Putamen (tissue), 1 donor: ENCODE measurements at places on chromosomes 5 and 9.

DNA sequence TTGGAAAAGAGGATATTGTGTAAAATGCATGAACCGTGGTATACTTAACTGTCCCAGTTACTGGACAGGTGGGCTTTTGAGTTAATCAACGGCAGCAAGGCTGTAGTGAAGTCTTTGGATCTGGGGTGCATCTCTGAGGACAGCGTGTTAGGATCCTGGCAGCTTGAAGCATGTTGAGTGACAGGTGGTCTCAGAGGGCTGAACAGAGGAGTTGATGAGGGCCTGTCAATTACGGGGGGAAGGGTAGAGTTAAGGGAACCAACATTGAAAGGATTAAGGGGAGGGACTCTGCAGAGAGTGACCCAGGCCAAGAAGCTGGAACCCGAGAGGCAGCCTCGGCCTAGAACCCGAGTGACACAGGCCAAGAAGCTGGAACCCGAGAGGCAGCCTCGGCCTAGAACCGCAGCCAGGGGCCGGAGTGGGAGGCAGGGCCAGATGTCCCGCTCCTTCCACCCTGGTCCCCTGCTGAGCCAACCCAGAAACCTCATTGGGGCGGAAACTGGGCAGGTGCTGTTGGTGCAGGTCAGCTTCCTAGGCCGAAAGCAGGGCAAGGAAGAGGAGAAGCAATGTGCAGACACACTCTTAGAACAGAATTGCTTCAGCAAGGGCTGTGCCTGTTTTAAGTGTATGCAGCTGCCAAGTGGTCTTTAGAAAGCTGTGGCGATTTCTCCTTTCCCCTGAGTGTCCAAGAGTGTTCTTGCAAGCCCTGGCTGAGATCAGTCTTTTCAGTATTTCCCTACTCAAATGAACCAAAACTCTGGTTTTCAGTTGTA is 62.0 kb downstream of the ANKRD33B start:
- DNase-seq: no peak

DNA sequence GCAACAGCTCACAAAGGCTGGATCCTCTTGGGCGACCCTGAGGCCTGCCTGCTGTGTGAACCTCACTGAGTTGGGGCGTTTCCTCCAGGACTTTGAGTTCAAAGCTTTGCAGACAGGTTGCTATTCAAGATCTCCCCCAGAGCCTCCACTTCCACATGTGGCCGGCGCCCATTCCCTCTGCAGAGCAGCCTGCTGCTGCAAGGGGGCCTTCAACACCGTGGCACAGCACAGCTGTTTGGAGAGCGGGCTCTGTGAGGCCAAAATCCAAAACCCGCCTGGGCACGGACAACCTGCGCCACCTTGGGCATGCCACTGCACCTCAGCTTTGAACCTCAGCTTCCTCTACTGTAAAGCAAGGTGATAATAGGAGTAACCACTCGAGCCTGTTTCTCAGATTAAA is 160.3 kb downstream of the DAB2IP start:
- no peak for DNase-seq

DNA sequence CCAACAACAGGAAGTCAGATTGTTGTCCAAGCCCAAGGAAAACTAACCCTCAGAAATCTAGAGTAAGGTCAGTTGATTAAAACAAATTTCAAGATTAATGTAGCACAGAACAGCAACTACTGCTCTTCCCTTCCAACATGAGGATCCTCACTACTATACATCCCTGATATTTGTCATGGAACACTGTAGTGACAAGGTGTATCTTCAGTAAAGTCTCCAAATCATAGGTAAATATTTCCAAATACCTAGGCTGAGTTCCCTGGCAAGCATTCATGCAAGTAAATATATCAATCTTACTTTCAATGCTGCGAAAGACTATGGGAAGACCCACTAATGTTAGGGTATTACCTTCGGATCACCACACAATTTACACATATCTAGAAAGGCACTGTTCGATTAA is 986.9 kb upstream of the ARRDC3 start:
- DNase-seq: no peak

DNA sequence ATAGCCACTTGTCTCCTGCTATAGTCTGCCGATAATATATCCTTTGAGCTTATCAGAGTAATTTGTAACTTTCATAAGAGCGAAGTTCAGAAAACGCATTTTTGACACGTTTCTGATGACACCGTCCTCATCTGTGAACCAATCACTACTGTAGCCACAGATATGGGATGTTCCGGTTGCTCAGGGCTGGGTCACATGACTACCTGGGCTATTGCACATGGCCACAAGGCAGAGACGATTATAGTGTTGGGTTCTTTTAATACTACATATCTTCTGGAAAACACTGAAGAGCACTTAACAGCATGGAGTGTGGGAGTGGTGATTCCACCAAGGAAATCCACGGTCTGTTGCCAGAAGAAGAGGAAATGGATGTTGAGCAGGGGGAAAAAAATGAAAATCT is 115.0 kb upstream of the ADRA1B start:
- no peak for DNase-seq

DNA sequence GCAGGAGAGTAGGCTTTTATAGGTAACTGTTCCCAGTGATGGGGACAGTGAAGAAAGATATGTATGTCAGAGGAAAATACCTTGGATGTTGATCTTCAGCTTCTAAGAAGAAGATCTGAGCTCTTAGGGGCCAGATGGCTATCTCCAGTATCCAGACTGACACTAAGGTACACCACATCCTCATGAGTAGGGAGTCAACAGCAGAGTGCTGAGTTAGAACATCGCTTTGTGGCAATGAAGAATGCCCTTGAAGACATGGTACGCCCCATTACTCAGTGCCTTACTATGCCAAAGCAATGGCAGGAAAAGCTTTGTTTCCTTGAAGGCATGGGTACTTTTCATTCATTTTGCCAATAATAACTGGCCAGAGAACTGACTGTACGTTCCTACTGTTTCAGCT is 263.7 kb downstream of the CEMIP2 start:
- DNase-seq: no peak

DNA sequence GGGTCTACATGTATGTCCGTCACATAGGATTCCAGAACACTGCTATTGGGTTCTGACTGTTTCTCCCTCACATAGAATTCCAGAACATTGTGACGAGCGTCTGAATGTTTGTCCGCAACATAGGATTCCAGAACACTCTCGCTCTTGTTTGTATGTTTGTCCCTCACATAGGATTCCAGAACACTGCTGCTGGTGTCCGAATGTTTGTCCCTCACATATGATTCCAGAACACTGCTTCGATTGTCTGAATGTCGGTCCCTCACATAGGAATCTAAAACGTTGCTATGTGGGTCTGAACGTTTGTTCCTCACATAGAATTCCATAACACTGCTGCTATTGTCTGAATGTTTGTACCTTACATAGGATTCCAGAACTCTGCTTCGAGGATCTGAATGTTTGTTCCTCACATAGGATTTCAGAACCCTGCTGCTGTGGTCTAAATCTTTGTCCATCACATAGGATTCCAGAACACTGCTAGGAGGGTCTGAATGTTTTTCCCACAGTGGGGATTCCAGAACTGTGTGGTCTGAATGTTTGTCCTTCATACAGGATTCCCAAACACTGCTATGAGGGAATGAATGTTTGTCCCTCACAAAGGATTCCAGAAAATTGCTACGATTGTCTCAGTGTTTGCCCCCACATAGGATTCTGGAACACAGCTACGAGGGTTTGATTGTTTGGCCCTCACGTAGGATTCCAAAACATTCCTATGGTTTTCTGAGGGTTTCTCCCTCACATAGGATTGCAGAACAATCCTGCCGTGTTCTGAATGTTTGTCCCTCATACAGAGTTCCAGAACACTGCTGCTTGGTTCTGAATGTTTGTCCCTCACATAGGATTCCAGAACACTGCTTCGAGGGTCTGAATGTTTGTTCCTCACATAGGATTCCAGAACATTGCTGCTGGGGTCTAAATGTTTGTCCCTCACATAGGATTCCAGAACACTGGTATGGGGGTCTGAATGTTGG is 220.5 kb downstream of the FOXD4L6 start:
- DNase-seq: no peak

GRCh38 chr9:27659571-27659970 is 86.3 kb upstream of the C9orf72 start:
- DNase-seq: no peak

GRCh38 chr9:129968690-129969485 is 74.1 kb downstream of the FNBP1 start:
- no peak for DNase-seq

DNA sequence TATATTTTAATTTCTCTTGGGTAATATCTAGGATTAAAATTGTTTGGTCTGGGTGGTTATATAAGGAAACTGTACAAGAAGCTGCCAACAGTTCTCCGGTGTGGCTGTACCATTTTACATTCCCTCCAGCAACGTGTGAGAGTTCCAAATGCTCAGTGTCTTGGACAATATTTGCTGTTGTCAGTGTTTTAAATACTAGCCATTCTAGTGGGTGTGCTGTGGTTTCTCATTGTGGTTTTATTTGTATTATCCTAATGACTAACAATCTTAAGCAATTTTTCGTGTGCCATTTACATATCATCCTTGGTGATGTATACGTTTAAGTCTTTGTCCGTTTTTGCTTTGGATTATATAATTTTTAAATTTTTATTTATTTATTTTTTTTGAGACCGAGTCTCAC is 34.0 kb downstream of the TNFSF15 start:
- no peak for DNase-seq

DNA sequence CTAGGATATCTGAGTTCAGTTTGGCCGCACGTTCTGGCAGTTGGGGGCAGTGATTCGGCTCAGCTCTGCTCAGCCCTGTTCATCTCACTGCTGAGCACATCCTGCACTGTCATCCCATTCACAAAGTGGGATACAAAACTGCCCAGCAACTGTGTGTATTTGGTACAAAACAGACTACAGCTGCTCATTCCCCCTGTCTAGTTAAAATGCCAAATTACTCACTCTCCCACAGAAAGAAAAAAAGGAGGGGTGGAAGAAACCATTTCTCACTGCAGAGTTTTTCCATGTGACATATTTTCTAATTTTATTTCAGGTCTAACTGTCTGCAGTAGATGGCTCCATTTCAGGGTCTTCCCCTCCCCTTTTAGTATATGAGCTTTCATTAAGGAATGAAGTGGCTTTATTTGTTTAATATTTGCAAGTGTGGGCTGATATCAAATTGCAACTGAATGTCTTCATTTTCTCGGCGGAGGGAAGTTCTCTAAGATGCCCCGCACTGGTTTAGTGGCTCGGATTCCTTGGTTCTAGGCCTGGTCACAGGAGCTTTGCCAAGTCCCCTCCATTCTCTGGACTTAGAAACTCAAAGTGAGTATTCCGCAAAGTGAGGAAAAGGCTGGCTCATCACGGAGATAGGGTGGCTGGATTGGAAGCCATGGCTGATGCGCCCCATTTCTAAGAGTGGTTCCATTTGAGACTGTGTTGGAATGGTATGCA is 14.7 kb downstream of the COL15A1 start:
- DNase-seq: no peak

GRCh38 chr9:126804696-126805553 is at the start of gene ZBTB43:
Gene ZBTB43 (plus strand): TSS chr9:126805040. CDS start chr9:126832510, 27,470 bp downstream.
- DNase-seq: peak; percentile 95

GRCh38 chr5:179199246-179199645 is 139.1 kb downstream of the ZNF354C start:
- no peak for DNase-seq

DNA sequence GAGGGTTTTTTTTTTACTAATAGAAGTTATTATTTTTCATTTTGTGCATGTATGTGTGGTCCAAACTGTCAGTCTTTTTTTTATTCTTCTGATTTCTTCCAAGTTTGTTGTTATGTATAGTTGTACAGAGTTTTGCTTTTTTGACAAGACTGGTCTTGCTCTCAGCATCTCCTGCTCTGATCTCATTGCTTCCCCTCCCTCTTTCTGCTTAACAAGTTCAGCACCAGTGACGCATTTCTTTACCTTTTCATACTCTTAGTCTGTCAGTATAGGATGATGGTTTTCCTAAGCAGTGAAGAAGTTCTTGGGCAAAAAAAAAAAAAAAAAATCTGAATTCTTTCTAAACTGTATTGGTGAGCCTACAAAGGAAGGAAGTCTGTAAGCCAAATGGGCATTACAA is 135.1 kb downstream of the CD180 start:
- no peak for DNase-seq

DNA sequence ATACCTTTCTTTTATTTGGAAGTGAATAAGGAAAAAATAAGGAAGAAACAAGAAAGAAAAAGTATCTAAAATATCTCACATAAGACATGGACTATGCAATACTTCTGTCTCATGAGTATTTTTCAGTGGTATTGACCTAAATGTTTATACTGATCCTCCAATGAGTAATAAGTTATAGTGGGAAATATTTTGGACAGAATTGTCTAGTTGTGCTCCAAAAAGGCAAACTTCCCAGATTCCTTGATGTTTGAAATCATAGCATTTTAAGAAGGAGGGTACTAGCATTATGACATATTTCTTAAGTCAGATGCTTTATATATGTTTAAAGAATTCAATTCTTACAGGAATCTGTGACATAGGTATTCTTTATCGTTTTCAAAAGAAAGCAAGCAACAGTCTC is 34.5 kb upstream of the BASP1 start:
- DNase-seq: no peak

DNA sequence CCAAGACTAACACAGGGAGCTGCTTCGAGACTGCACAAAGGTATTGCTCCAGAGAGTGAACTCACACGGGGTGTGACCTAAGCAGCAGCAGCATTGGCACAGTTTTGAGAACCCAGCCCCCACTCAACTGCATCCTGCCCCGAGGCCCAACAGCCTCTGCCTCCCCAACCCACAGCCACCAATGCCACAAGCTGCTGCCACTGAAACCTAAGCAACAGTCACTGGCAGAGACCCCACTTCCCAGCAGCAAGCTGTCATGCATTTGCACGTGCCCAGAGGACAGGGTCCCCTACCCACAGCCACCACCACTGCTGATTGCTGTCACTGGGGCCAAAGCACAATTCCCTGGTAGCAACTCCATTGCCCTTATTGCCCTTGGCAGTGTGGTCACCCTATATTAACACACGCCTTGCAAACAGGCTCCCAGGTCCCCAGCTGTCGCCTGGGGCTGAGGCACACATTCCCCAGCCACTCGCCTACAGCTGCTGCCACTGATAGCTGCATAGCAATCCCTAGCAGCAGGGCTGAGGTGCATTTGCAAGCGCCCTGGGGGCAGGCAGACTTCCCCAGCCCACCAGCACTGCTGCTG is 141.0 kb downstream of the AGTPBP1 start:
- no peak for DNase-seq

DNA sequence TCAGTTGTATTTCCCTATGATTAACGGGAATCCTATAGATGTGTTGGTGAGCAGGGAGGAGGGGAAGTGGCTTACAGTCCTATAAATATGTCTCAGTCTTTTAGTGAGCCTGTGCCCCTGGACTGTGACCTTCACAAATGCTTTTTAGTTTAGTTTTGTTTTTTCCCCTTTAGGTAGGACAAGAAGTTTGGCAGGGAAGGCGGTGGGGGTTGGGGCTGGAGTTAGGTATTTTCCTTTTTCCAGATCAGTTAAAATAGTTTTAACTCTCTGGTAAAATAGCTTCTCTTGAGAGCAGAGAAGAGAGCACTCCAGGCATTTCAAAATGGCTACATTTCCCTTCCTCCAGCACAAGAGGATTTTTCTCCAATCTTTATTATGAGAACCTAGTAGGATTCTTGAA is 272.1 kb downstream of the SPATA31D1 start:
- no peak for DNase-seq

- no peak for DNase-seq
These were observed 347.3 kb downstream of the KDM4C start for GRCh38 chr9:7105095-7105494.
